ENCODE measurements at places on chromosomes 11 and 22.

- no peak for DNase-seq
These were observed 158.5 kb downstream of the ADAMTS15 start for GRCh38 chr11:130606781-130607511.

DNA sequence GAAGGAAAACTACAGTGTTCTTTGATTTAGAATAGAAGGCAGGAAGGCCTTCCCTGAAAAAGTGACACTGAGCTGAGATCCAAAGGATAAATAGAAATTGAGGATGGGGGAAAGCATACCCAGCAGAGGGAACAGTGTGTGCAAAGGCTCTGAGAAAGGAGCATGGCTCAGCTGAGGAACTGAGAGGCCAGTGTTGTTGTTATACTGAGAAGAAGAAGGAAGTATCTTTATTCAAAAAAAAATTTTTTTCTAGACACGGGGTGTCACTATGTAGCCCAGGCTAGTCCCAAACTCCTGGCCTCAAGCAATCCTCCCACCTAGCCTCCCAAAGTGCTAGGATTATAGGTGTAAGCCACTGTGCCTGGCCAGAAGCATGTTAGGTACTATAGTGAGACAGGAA, 3.5 kb upstream of the PIK3C2A start:
- DNase-seq = no peak

- no peak for DNase-seq
These were observed 942 bp upstream of the TSPAN18 start for GRCh38 chr11:44725757-44726282.

DNA sequence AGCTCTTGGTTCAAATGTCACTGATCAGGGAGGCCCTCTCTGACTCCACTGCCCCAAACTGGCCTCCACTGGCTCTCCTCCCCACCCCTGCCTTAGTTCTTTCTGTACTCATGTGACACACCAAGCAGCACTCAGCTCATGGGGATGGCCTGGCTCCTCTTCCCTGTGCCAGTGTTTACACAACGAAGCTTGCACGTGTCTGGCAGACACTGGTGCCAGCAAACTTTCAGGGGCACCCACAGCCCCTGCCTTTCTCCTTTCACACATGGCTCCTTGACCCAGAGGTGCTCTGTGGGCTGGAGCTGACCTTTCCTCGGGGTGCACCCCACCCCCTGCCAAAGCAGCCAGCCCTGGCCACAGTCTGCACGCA, 37.6 kb upstream of the PARVG start:
- no peak for DNase-seq

DNA sequence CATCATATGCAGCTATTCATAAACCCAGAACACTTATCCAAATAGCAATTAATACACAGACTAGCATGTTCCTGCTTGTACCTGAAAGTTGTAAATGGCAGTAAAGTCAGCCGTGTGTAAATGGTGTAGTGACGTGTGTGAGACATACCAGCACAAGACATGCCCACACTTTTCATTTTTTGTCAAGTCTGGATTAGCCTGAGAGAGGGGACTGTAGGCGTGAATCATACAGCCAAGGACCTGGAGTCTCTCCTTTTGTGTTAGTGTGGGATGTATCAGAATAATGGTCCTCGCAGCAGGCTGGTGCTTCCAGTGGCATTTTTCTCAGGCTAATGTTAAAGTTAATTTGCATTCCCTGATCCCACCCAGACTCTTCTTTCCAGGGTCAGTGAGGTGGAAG, 116.8 kb upstream of the BMAL1 start:
- DNase-seq = no peak

DNA sequence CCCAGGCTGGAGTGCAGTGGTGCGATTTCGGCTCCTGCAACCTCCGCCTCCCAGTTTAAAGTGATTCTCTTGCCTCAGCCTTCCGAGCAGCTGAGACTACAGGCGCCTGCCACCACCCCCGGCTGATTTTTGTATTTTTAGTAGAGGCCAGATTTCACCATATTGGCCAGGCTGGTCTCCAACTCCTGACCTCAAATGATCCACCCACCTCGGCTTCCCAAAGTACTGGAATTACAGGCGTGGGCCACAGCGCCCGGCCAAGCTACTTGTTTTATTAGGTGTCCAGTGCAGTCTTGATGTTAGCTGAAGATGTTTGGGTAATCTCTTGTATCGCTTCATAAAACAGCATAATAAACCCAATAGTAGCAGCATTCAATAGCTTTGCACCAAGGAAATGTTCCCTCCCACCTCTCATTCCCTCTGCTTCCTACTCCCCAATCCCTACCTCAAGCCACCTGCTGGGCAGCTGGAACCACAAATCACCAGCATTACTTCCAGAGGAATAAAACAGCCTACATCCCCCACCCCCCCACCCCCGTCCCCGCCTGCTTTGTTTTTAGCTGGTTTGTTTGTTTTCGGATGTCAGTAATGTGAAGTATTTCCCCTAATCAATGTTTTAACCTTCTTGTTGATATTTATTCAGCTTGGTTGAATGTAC, 11.0 kb upstream of the GRIK4 start:
- DNase-seq = no peak

DNA sequence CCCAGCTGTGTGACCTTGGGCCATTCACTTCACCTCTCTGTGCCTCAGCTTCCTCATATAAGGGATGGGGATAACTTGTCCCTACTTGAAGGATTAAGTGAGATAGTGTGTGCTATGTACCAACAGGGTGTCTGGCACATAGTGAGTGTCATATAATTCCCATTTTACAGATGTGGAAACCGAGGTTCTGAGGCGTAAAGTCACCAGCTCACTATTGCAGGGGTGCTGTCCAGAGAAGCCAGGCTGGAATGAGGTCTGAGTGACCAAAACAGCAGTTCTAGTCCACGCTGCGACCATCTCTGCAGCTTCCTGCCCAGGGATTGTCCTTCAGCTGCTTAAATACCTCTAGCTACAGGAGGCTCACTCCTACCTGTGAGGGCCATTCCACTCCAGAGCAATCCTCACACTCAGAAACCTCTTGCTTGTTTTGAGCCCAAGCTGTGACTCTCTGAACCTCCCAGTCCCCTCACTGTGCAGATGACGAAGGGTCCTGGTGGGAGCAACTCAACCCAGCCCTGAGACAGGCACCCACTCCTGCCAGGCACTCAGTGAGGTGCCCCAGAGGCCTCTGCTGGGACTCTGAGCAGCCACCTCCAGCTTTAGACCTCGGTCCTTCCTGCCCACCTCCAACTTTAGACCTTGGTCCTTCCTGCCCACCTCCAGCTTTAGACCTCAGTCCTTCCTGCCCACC, 5.8 kb downstream of the MB start:
- no peak for DNase-seq

GRCh38 chr11:17831228-17831627, 96.6 kb downstream of the KCNC1 start:
- no peak for DNase-seq

DNA sequence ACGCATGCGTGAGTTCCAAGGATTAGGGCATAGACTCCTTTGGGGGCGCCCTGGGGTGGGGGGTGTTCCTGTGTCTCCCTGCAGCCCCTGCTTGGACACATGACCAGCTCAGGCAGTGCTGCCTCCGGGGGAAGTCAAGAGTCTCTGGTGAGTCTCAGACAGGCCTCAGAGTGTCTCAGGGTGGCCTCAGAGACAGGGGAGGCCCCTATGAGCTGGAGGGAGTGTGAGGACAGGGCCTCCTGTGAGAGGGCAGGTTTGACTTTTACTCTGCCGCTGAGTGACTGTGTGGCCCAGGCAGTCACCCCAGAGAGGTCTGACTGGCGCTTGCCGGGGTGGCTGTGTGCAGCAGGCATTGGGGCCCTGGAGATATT, 41.2 kb upstream of the KCNQ1OT1 start:
- DNase-seq = no peak

DNA sequence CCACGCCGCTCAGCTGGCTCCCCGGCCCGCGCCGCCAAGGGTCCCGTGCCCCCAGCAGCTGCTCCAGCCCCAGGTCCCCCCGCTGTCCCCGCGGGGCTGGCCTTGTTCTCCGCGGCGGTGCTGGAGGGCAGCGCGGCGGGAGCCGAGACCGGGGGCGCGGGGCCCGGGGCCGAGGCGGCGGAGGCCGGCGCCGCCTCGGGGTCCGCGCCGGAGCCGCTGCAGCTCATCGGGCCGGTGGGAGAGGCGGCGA, 128 bp downstream of the TAF10 start:
- DNase-seq = no peak

DNA sequence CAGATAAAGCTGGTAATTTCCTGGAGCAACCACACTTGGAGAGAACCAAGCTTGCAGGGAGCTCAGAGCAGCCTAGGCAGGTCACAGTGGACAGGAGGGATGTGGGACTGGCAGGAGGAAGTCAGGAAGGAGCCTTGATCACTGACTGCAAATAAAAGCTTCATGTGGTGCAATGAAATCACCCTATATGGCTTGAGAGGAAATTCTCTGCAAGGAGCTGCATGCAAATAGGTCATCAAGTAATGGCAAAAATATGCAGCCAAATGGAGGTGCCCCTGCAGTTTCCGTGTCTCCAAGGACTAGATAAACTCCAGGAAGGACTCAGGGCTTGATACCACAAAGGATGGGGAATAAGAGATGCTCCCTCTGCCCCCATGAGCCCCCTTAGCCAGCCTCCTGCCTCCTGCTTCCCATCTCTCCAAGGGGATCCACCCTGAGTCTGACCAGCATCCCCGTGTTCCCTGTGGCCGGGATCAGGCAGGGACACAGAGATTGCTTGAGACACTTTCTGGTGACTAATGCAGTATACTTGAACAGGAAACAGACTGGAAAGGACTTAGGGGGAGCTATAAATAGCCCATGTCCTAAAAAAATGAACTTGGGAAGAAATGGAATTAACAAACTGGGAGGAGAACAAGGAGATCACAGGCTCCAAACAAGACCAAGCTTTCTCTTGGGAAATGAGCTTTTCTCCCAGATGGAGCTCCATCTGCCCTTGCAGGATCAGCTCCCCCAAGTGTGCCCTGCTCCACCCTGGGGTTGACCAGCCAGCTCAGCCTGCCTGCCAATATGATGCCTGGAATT, 23.9 kb upstream of the MICAL2 start:
- DNase-seq = no peak

DNA sequence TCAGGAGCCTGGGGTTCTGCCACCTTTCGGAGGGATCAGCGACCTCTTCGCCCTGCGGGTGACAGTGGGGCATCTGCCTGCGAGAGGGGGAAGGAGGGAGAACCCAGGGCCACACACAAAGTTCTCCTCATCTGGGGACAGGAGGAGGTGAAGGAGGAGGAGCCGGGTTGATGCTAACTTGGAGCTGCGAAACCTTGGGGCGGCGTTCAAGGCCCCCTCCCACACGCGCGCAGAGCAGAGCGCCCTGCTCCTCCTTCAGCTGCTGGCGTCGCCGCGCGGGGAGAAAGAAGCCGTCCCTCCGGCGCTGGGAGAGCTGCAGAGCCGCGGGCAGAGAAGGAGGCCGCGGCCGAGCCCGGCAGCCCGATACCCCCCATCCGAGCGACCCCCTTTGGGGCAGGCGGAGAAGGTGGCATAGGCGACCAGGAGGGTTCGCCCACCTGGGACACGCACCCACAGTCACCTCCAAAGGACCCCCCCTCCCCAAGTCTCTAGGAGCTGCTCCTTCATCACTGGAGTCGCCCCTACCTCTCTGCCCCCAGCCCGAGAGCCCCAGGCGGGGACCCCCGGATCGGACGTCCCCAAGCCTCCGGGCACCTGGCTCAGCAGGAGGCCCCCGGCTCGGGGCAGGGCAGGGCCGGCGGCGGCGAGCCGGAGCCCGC, at the start of gene RASD2:
TSS of gene RASD2 (plus strand) at position 237 of the 659 bp plus-strand sequence. CDS start 5,979 bp downstream, outside the sequence.
- DNase-seq = no peak

GRCh38 chr11:68682531-68682961, 1.8 kb upstream of the GAL start:
- DNase-seq = no peak

DNA sequence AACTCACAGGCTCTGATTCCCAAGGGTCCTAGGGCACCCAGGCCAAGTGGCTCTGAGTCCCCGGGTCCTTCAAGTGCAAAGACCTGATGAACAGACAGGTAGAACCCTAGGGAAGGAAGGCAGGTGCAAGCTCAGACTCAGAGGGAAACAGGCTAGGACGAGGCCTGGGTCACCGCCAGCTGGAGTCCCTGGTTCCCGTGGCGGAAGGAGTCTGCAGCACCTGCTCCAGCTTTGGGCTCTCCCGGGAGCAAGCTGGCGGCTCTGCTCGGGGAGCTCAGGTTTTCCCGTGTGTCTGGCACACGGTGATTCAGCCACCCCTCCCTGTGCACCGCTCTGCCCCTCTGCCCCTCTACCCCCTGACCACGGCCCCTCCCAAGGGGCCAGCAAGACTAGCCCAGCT, 59.8 kb downstream of the WNT7B start:
- no peak for DNase-seq

DNA sequence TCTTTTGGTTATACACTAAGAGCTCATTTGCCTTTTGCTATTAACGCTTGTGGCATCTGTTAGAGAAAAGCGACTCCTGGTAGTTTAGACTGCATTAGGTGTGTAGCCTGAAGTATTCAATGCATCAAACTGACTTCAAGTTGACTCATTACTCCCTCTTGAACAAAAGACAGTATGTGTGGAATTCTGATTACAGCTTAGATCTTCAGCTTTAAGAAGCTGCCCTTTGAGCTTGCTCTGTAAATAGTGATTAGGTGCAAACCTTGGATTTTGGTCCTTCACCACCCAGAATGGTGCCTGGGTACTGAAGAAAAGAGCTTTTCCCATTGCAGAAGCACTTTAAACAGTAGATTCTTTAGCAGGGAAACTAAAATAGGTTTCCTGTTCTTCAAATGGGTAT, 62.1 kb downstream of the FAT3 start:
- no peak for DNase-seq

GRCh38 chr22:44395118-44396005, 82.6 kb upstream of the SHISAL1 start:
- no peak for DNase-seq

DNA sequence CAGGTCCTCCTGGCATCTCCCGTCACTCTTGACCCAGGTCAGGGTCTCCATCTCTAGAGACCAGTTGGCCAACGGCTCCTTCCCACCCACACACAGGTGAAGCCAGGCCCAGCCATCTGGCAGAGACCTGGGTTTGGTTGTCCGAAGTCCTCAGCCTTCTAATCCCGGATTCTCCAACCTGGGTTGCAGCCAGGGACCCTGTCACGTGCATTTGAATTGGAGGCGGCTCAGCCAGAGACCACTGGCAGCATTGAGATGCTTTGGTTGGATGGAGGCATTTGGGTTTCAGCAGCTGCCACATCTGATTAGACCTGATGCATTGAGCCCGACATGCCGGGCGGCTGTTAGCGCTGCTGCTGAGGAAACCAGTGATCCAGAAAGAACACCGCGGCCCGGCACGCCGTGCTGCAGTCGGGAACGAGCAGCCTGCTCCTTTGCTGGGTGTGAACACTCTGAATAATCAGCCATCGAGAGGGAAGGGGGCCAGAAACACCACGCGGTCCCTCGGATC, 163.2 kb downstream of the BRD1 start:
- no peak for DNase-seq

- no peak for DNase-seq
These were observed 42.6 kb upstream of the EED start for GRCh38 chr11:86202013-86202336.

DNA sequence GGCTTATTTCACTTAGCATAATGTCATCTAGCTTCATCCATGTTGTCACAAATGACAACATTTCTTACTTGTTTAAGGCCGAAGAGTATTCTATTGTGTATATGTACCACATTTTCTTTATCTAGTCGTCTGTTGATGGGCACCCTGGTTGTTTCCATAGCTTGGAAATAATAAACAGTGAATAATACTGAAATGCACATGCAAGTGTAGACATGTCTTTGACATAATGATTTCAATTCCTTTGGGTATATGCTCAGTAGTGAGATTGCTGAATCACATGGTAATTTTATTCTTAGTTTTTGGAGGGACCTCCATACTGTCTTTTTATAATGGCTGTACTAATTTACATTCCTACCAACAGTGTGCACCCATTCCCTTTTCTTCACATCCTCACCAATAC, 508.0 kb downstream of the NELL1 start:
- no peak for DNase-seq
